Peyer's patch (tissue), 4 donors: ENCODE measurements at places on chromosomes 2 and 18.

DNA sequence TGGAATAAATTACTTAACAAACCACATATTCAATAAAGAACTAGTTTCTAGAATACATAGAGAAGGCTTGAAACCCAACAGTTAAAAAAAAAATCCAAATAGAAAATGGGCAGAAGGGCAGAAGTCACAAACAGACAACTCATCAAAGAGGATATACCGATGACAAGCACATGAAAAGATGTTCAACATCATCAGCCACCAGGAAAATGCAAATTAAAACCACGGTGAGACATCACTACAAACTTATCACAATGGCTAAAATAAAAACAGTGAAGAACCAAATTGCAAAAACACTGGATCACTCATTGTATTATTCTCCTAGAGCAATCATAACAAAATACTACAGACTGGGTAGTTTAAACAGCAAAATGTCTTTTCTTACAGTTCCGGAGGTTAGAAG, 14.5 kb downstream of the SESTD1 start:
- DNase-seq = no peak

GRCh38 chr2:80858965-80859364, 554.4 kb upstream of the LRRTM1 start:
- DNase-seq = no peak

- no peak for DNase-seq
These were observed 207.5 kb upstream of the FBXO11 start for GRCh38 chr2:48113767-48114166.

DNA sequence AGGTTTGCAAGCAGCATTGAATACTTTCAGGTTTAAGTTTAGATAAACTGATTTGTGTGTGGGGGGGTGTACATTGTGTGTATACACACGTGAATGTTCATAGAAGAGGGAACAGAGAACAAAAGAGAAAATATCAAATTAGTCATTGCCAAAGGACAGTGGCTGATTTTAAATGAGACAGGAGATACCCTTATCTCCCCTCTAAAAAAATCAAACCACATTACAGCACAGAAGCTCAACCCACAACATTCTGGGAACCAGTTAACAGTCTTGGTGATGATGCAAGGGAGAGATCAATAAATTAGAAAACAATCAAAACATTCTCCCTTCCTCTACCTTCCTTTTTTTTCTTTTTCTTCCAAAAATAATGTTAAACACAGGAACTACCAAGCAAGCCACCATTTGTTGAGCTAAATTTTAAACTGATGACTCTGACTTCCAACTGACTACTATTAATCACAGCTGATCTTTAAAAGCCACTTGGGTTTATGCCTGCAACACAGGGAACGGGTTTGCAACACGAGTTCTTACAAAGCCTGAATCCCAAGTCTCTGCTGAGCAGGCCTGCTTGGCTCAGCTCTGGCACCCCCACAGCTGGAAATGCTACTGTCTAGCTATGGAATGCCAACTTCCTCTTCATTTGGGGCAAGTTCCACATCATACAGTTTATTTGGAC, 119.2 kb upstream of the ACVR1C start:
- DNase-seq = no peak

DNA sequence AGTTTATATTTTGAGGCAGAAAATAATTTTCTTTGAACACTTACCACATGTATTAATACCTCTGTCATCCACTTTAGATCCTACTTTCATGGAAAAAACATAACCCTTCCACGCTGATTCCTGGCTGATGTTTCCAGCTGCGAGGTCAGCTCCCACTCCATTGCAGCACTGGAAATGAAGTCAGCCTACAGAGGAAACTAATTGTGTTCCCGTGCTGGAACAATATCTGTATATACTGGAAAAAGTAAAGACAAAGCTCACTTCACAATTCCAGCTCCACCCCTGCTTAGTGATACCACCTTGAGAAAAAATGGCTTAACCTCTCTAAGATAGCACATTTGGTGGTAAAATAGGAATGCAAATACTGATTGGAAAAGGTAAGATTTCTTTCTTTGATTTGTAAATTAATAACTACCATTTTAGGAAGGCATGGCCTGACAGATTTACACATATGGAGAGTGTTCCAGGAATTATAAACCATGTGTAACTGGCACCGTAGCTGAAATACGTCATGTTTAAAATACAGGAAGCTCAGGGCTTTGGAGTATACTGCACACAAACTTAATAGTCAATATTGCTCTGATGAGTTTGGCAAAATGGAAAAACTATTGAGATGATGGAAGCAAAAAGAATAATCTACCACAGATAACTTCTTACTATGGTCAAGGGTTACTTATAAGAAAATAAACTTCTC, 90.0 kb downstream of the TRIB2 start:
- DNase-seq = no peak

DNA sequence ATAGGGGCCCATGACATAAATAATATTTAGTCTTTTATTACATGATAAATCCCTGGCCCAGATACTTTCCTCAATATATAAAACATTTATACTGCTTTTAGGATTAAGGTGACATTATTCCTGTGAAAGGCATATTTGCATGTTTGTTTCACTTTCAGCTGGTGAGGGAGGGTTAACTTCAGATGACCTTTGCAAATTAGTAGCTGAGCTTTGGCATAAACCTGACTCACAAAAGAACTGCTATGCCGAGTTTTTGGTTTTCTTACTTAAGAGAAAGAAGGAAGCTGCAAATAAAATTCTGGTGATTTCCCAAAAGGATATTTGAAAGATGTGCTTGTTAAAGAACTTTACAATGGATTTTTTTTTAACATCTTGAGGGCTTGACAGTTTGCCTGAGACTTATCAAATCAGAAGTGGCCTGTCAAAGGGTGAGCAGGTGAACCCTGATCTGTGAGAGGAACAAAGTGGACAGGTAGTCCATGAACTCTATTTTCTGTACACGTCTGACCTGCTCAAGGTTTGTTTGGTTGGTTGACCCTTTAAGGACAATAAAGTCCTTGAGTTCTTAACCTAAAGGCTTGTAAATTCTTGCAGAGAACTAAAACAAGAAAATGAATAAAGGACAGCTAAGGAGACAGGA, 93.5 kb downstream of the FAM124B start:
- no peak for DNase-seq

DNA sequence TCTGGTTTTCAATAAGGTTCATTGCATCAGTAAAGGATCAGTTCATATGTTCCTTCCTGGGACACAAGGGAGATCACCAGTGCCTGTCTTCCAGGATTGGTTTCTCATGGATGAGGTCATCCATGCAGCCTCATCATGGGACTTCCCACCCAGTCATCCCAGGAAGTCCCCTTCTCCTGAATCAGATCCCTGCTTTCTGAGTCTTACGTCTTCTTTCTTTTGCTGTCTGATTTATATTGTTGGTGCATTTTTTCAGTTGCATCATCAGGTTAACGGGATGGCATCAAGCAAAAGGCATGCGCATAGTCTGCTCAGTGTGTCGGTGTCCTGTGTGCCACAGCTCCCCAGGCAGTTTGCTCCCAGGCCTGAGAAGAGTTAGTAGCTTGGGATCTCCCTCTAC, 105.9 kb downstream of the SOX11 start:
- no peak for DNase-seq

- no peak for DNase-seq
These were observed 1.2 kb downstream of the TFPI start for GRCh38 chr2:187552828-187553681.

DNA sequence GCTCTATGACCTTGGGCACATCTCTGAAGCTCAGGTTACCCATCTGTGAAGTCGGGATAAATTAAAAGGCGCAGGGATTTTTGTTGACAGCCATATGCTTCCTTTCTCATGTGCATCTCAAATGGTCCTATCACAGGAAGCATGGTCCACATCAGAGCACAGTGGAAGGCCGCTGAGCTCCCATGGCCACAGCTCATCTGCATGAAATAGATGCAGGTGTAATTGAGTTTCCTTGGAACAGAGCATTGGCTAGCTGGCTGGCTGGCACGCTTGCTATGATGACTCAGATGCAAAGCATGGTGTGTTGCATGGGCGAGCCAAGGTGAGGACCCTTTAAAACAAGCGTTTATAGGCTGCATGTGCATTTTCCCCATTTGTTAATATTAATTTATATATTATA, 79.3 kb downstream of the TXNL1 start:
- DNase-seq = no peak

- DNase-seq = no peak
These were observed 47.2 kb downstream of the MAP2 start for GRCh38 chr2:209471037-209471436.

GRCh38 chr18:63701952-63702351, 808 bp upstream of the SERPINB11 start:
- DNase-seq = no peak

- DNase-seq = no peak
These were observed 16.1 kb upstream of the ZNF236 start for GRCh38 chr18:76806301-76806700.

GRCh38 chr2:232779934-232780333, 3.6 kb upstream of the KCNJ13 start:
- DNase-seq = no peak

DNA sequence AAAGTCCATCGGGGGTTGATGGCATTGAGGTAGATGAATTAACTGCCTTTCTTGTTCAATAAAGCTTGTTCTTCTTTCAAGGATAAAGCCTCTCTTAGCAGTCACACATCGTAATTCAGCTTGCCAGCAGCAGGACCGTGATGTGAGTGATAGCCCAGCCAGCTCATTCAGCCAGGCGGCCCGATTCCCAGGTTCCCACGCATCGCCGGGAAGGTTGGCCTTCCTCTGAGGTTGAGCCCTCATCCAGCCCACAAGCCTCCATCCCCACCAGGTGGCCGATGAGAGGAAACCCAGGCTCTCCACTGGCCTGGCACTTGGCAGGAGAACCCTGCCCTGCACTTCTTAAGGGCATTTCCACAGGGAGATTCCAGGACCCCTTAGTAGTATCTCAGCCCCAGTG, 4.7 kb downstream of the AGAP1 start:
- no peak for DNase-seq

- DNase-seq = no peak
These were observed 138.7 kb upstream of the AQP4 start for GRCh38 chr18:27004056-27004829.

- no peak for DNase-seq
These were observed 36.6 kb upstream of the TANK start for GRCh38 chr2:161123531-161124030.

DNA sequence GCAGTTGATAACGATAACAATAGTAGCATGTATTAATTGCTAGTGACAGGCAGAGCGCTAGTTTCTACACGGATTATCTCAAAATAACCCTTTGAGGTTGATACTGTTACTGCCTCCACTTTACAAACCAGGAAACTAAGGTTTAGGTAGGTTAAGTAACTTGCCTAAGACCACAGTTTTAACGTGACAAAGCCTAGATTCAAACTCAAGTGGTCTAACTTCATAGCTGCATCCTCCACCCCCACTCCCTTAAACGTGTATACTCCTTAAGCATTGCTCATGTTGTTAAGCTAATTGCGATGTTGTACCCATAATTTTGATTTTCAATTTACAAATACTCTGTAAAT, 1.2 kb downstream of the ME2 start:
- DNase-seq = no peak
